ENCODE measurements at places on chromosomes 2 and 18.

GRCh38 chr2:200336980-200337615 lies 30.6 kb downstream of the SPATS2L start:
- DNase-seq: no peak

DNA sequence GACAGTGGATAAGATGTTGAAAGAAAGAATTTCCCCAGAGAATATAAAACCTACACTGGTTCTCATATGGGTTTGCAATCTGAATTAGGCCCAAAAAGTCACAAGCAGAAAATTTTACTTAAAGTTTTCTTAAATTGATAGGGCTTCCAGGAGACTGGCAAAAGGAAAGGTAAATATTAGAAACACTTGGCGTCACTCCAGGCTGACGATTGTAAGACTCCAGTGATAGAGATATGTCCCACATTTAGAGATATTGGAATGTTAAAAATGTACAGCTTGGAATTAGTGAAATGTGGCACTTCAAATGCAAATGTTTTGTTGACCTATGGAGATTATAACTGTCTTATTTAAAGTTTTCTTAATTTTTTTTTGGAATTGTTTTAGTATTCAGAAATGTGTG lies 14.0 kb downstream of the YIPF4 start:
- no peak for DNase-seq

- no peak for DNase-seq
Measured at GRCh38 chr2:170432823-170433222, 254.9 kb downstream of the MYO3B start.

DNA sequence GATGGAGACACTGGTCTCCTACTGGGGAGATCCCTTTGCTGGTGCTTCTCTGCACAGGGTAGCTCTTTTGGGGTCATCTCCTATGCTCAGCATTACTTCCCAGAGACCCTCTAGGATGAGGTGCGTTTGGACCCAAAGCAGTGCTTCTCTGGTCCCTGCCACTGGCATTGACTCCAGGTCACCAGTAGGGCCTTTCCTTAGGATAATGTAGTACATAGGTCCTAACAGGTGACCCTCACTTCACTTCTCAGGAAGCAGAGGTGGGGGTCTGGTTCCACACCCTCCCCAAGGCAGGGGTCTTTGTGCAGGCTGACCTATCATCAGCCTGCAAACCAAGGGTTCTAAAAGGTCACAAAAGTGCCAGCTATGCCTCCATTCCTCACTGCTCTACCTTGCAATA lies 145.8 kb upstream of the HS6ST1 start:
- DNase-seq: no peak
